ENCODE measurements at places on chromosomes 5 and 9.

- no peak for DNase-seq
These were observed 19.2 kb downstream of the EFCAB9 start for GRCh38 chr5:172213126-172213525.

GRCh38 chr5:76790632-76791290 is 28.1 kb upstream of the F2RL1 start:
- DNase-seq: peak; percentile 24

GRCh38 chr5:34587355-34588241 is 68.5 kb upstream of the RAI14 start:
- DNase-seq: no peak

- no peak for DNase-seq
These were observed 218.2 kb upstream of the NUDT12 start for GRCh38 chr5:103780794-103781193.

- no peak for DNase-seq
These were observed 251.1 kb upstream of the TUT7 start for GRCh38 chr9:86605303-86605702.

DNA sequence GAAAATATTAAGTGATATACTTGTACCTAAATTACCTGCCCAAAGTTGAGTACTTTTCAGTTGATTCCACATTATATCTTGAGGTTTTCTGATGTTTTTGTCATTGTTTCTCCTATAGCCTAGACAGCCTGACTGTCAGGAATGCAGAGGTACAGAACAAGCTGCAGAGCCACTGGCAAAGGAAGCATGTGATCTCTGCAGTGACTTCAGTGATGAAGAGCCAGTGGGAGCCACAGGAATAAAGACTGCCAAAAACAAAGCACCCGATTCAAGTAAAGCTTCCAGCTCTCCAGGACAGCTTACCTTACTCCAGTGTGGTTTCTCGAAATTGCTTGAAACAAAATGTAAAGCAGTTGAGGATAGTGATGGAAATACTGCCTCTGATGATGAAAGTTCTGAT is 96.3 kb downstream of the ERCC6L2 start:
- DNase-seq: no peak

GRCh38 chr5:135651156-135651555 is 72.4 kb upstream of the CXCL14 start:
- no peak for DNase-seq

GRCh38 chr9:98989036-98990000 is 45.6 kb downstream of the COL15A1 start:
- no peak for DNase-seq

DNA sequence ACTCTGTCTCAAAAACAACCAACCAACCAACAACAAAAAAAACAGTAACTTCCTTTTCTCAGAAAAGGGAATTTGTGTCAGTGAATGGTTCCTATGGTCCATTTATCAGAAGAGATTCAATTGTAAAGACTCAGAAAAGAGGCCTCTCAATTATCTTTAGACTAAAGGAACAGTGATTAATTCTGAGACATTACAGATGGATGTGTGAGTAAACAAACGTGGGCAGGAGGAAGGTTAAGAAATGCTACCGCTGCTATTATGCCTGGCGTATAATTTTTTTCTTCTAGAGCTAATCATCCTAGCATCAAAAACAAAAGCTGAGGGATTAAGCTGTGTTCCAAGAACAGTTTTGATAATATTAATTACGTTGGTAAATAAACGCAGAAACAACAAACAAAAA is 52.9 kb upstream of the JMY start:
- no peak for DNase-seq

DNA sequence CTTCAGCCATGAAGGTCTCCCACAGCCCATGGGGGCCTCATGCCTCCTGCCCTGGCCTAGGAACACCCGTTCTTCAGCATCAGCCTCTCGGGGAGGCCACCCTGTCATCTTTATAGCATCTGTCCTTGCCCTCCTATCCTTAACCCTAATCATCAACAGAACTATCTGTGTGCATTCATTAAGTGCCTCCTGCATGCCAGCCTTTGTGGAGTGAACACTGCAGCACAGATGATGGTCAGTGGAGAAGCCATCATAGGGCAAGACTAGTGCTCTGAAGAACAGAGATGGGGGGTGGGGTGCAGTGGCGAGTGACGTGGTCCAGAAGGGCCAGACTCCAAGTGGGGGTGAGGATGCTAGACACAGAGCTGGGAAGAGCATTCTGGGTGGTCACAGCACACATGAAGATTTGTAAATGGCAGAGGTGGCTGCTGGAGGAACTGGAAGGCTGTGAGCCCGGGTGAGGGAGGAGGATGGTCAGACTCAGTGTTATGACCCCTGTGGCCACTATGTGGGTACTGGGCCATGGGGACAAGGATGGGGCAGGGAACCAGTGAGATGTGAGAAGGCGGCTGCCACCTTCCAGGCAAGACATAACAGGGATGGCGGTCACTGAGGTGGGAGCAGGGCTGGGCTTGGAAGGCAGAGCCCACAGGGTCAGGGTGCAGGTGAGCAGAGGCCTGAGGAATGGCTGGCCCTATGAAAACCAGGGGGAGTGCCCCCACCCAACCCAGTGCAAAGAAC is 3.6 kb upstream of the CARD19 start:
- no peak for DNase-seq

- no peak for DNase-seq
These were observed 85.8 kb downstream of the LPAR1 start for GRCh38 chr9:110952540-110952859.

GRCh38 chr5:157900644-157901043 is 41.7 kb upstream of the CLINT1 start:
- DNase-seq: peak; percentile 30

GRCh38 chr9:132447346-132447745 is 37.3 kb downstream of the CFAP77 start:
- no peak for DNase-seq

DNA sequence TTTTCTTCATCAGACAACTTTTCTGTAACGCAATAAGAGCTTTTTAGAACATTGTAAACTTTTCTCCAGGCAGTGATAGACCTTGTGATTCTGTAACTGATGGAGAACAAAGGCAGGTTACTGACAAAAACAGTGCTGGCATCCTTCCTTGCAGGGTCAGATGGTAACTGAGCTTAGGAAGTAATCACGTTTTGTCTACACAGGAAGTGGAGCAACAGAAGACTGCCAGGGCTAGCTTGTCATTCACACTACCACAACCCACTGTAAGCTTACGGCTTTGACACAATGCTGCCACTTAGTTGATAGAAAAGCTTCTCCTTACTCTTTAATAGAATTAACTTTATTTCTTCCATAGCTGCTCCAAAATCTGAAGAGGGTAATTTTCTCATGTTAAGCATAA is 46.8 kb downstream of the FBN2 start:
- no peak for DNase-seq

DNA sequence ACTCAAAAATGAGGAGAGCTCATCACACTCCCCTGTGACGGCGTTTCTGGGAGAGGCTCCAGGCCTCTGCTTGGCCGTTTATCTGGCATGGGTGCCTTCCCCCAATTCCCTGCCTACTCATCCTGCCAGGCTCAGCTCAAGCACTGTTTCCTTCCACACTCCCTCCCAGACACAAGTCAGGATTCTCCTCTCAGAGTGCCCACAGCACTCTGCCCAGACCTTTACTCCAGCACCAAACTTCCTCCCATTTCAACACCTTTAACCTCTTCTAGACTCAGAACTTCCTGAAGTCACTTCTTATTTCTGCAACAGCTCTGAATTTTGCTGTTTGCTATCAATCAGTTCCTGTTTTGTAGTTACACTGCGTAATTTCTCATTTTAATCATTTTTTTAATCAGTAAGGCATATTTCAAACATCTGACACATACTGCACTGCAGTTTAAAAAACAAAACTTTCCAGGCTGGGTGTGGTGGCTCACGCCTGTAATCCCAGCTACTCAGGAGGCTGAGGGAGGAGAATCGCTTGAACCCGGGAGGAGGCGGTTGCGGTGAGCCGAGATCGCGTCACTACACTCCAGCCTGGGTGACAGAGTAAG is 16.0 kb downstream of the TRMO start:
- DNase-seq: no peak
